GM19239 (cell line): ENCODE measurements at places on chromosomes 11 and 22.

GRCh38 chr11:771617-772204 lies 5.6 kb downstream of the GATD1 start:
- no peak for DNase-seq

- no peak for DNase-seq
Measured at GRCh38 chr11:64609436-64610047, 18.5 kb downstream of the SLC22A12 start.

DNA sequence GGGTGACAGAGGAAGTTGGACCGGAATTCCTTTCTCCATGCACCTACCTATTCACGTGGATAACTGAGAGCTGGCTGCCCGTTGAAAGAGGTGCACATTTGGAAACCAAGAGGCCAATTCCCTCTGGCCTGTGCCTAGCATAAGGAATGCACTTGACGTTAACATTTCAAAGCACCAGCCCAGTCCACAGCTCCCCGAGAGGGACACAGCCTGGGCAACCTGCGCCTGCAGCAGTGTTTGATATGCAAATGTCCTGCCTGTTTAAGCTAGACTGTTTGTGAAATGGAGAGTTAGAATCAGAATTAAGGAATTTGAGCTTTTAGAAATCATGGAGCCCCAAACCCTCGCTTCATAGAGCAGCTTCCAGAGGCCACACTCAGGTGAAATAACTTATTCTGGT lies 126.1 kb downstream of the DSCAML1 start:
- DNase-seq, result no peak

DNA sequence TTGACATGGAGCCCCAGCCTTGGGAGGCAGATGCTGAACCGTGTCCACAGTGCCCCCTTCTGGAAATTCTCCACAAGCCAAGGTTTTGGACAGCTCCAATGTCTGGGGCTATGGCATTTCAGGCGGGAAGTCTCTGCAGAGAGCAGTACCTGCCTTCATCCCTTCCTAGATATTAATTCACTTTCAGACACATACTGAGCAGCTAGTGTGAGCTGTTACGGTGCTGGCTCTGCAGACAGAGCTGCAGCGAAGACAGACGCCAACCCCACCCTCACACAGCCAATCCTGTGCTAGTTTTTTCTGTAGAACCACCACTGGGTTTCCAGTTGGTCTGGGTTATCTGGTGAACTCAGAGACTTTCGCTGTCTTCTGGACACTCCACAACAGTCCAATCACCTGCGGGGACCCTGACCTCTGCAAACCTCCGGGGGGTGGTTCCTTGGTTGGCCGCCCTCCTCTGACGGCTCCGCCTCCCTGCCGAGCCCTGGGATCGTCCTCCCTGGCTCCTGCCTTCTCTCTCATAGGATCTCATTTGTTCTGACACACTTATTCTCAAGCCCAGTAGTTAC lies 9.1 kb downstream of the LMF2 start:
- DNase-seq, result no peak

DNA sequence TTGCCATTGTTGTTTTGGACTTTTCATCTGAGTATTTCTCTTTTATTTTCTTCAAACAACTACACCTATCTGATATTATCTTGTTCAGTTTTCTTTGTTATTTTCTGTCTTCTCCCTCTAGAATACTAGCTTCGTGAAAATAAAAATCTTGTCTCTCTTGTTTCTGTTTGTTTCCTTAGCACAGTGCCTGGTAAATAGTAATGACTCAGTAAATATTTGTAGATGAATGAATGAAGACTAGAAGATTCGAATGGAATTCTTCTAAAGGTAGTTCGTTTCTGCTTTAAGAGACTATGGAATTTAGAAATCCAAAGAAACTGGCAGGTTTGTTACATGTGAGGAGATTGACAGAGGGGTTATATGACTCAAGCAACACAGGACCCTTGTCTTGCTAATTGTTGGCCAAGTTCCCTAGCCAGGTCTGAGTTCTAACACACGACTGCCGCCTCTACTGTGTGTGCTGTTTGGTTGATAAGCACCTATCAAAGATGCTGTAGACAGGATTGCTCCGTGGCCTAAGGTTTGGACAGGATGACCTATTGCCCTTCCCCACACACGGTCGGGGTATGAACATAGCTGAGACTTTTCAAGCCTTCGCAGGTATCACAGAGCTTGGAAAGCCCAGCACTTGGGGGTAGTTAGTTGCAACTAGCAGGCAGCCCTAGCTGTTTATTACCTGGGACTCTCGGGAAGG lies 831 bp upstream of the TMEM135 start:
- no peak for DNase-seq

GRCh38 chr11:126339863-126340434 lies 15.5 kb upstream of the ST3GAL4 start:
- no peak for DNase-seq

GRCh38 chr11:107493117-107493516 lies 35.5 kb upstream of the CWF19L2 start:
- no peak for DNase-seq

- DNase-seq, result no peak
Measured at GRCh38 chr11:111395081-111395480, 16.0 kb upstream of the POU2AF1 start.

GRCh38 chr11:97977726-97978125 lies 1043.0 kb upstream of the CNTN5 start:
- DNase-seq, result no peak
